ENCODE measurements at places on chromosomes 1 and 21.
A peak's percentile ranks its signal among the peaks of the same experiment; 100 is the strongest.

GRCh38 chr1:156241926-156242325 is at the start of gene BGLAP:
TSS of gene BGLAP (plus strand) at chr1:156242184. CDS start at chr1:156242232, 48 bp downstream.
- DNase-seq, result no peak

GRCh38 chr1:234962340-234962989 is 166.2 kb downstream of the TOMM20 start:
- peak; percentile 100 for DNase-seq

DNA sequence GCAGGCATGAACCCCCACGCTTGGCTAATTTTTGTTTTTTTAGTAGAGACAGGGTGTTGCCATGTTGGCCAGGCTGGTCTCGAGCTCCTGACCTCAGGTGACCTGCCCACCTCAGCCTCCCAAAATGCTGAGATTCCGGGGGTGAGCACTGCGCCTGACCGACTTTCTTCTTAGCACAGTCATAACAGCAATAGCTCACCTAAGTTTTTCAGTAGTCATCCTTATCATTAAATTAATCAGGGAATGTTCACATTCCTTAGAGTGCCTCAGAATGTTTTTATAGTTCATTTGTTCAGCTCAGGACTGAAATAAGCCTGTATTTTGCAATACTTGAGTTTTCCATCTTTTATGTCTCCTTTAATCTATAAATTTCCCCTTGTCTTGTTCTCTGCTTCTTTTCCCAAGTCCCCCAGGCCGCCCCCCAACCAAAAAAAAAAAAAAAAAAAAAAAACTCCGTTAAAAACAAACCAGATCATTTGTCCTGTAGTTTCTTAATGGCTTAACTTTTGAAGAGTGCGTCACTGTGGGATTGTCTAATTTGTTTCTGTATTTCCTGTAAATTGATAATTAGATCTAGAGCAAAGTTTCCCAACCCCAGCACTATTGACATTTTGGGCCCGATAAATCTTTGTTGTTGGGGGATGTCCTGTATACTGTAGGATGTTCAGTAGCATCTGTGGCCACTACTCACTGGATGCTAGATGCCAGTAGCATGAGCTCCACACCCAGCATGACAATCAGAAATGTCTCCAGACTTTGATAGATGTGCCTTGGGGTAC is 120.7 kb downstream of the ITSN1 start:
- DNase-seq, result peak; percentile 87

GRCh38 chr21:16102113-16102512 is 372.3 kb downstream of the USP25 start:
- DNase-seq, result peak; percentile 69

DNA sequence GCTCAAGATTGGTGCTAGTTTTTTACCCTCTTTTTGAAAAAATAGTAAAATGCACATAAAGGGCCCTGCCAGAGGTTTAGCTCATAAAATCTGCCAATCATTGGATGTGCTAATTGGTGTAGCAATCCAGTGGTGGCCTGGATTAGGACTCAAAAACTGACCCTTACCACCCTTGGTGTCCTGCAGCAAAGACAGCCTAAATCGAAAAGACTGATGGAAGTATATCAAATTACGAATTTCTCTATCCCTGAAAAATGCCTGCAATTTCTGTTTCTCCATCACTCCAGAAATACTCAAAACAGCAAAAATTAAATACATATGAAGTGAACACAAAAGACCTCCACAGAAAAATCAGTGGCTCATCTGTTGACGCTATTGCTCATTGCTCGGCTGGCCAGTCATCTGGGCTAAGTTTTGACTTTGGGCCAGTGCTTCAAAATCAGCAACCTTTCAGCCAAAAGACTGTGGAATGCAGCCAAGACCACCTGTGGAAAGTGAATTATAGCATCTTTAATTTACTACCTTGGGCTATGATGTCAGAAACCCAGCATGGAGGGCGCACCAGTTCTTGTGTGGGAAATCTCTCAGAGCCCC is 30.0 kb downstream of the WLS start:
- no peak for DNase-seq

DNA sequence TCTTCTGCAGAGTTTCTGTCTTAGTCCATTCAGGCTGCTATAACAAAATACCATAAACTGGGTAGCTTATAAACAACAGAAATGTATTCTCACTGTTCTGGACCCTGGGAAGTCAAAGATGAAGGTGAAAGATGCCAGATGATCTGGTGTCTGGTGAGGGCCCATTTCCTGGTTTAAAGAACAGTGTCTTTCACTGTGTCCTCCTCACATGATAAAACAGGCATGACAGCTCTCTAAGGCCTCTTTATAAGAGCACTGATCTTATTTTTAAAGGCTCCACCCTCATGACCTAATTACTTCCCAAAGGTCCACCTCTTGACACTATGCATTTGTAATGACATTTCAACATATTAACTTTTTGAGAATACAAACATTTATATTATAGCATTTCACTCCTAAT is 250.2 kb upstream of the ZRANB2 start:
- no peak for DNase-seq

DNA sequence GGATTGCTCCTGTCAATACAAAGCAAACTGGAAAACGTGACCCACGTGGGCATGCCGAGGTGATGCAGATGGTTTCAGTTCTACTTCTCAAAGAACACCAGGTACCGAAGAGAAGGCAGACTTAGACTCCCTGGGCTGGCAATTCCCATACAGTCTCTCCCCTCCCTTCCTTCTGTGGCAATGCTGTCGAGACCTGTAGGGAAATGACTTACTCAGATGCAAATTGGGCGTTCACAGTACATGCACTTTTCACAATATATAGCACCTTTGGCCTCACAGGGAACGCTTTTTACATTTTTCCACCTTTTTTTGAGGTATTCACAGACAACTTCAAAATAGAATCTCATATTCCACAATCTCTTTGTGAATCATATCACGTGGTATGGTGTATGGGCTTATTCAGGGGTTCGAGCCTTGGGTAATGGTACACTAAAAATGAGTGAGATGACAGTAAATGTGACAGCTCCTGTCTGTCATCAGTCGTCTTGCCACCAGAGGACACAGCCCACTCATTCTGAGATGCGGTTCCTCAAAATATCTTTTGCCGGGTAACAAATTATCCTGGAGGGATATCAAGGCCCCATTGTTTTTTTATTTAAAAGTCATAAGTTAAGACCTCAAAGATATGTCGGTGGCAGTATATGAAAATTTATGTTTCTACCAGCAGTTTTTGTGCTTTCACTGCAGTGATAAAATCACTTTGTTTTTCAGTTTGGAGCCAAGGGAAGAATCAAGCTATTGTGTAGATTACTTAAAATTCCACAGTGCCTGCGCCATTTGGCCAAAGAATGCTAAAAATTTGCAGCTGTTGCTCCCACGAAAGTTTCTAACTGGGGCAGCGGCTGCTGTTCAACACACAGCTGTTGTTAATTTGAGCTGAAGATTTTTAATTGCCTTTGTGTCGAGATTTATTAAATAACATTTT is 168.4 kb downstream of the ZZZ3 start:
- DNase-seq, result peak; percentile 85

DNA sequence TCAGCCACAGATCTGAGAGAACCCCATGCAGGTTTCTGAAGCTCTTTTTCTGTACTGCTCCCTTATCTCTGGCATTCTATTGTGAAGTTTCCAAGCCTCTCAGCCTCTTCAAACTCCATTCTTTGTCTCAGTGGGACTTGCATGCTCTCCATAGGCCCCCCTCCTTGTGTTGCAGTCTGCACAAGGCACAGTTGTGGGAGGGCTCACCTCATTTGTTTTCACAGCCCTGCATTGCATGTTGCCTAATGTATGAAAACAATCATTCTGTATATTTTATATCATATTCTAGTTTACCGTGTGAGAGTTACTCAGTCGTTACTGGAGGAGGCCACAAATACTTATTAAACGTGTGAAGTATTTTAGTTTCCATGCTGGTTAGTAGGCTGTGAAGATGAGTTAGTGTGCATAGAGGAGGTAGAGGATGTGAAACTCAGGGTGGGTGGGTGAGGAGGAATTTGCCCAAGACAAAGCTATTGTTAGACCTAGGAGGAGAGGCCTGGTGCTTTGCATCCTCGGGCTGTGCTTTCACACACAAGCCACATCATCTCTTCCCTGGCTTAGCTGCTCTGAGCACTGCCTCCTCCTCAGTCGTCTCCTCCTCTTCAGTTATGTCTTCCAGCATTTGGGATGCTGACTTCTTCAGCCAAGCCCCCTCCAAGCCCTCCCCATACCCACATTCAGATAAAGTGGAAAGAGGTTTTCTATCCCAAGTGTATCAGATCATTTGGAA is 7.8 kb upstream of the CHI3L2 start:
- DNase-seq, result no peak

DNA sequence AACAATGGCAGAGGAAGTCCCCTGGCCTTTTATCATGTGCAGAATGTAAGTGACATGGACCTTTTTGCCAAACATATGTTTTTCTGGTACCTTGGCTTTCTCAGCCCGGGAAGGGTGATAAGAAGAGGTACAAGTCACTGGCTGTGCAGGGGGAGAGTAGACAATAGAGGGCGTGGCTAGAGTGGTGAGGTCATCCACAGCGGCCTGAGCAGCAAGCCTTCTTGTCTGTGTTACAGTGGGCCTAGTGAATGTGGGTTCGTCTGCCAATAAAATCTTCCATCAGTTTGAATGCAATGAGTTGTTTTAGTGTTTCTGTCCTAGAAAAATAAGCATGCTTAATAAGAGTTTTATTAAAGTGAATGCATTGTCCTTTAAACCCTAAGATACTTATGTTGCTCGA is 59.0 kb upstream of the PGD start:
- peak; percentile 61 for DNase-seq

DNA sequence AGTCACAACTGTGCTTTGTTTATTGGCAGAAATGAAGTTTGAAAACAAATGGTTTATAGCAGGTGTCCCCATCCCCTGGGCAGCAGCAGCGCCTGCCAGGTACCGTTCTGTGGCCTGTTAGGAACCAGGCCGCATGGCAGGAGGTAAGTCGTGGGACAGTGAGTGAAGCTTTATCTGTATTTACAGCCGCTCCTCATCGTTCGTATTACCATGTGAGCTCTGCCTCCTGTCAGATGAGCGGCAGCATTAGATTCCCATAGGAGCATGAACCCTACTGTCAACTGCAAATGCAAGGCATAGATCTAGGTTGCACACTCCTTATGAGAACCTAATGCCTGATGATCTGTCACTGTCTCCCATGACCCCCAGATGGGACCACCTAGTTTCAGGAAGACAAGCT is 63.4 kb upstream of the SOD1 start:
- no peak for DNase-seq

DNA sequence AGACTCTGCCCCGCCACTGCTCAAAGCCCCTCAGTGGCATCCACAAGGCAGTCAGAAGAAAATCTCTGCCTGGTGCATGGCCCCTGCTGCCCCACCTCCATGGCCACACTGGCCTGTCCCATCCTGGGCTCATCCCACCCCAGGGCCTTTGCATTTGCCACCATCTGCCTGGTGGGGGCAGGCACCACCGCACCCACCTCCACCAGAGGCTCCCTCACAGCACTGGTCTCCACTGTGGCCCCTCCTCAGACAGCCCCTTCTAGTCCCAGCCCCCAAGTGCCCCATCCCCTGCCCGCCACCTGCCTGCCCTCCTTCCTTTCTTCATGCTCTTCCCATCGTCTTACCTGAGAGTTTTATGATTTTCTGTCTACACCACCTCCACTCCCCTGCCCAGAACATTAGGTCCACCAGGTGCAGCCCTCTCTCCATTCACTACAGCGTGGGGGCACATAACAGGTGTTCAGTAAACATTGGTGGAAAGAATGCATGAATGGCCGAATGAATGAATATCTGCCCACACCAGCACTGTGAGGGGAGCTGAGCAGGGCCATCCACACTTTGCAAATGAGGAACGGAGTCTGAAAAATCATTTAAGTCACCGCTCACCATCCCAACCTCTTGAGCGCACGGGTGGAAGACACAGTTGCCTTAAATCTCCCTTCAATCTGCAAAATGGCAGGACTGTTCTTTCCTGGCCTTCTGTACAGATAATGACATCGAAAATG is 2.1 kb downstream of the PRDM15 start:
- DNase-seq, result no peak

DNA sequence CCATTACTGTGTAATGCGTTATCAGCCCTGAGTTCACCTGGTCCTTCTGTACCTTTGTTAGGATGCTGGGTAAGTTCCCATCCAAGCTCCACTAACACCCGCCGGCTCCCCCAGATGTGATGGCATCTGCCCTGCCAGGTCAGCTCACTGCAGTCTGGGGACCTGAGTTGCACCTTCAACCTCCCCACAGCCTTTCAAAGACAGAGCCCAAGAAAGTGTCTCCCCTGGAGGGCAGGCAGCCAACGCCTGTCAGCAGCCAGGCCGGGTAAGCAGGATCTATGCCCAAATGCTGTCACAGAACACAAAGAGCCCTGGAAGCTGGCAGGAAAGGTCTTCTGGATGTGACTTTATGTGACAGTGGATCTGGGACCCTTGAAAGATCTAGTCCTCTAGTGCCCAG is 13.7 kb downstream of the MRAP start:
- DNase-seq, result no peak

DNA sequence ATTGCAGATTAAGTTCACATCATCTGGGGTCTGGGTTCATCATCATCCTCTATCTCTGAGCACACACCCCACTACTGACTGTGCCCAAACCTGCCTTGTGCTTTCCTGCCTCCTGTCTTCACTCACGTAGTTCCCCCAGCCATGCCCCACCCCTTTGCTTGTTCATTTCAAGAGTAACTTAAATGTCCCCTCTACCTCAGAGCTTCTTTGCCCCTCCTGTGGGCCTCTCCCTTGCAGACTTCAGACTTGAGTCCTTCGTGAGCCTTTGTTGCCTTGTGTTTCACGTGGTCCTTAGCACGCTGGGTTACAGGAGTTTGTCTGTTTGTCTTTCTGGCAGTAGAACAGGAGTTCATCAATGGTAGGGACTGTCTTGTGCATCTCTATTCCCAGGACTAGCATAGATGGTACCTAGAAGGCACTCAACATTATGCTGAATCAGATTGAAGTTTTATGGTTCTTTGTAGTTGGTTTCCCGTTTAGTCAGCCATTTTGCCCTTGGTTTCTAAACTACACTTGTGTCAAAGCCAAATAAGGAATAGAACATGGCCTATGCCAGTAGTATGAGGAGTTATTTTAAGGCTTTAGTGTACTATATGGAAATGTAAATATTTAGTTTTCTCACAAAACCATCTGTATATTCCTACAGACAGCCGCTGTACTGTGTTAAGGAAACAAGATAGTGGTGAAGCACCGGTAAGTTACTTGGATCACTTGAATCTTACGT is 86.2 kb downstream of the TTC3 start:
- DNase-seq, result peak; percentile 22

- DNase-seq, result peak; percentile 93
Measured at GRCh38 chr1:40385437-40386358, 12.2 kb downstream of the SMAP2 start.

- DNase-seq, result no peak
Measured at GRCh38 chr1:190699165-190699564, 221.5 kb upstream of the BRINP3 start.

GRCh38 chr1:156860113-156860627 is 495 bp upstream of the NTRK1 start:
- no peak for DNase-seq

- DNase-seq, result no peak
Measured at GRCh38 chr1:216826214-216826613, 103.0 kb upstream of the ESRRG start.

GRCh38 chr1:44632598-44632997 is 41.7 kb downstream of the TMEM53 start:
- DNase-seq, result peak; percentile 47

GRCh38 chr1:84869720-84870119 is 23.3 kb downstream of the LPAR3 start:
- DNase-seq, result peak; percentile 98

GRCh38 chr1:110605901-110606656 is at the start of gene KCNA2:
TSS of gene KCNA2 (minus strand) at chr1:110606358. CDS start at chr1:110604782, 1,576 bp downstream.
- no peak for DNase-seq

All from amniotic epithelial cell (primary cell).